HCEC 1CT (cell line): ENCODE measurements at places on chromosomes 13 and 19.

GRCh38 chr13:103431856-103432255, 365.6 kb upstream of the SLC10A2 start:
- no peak for DNase-seq

DNA sequence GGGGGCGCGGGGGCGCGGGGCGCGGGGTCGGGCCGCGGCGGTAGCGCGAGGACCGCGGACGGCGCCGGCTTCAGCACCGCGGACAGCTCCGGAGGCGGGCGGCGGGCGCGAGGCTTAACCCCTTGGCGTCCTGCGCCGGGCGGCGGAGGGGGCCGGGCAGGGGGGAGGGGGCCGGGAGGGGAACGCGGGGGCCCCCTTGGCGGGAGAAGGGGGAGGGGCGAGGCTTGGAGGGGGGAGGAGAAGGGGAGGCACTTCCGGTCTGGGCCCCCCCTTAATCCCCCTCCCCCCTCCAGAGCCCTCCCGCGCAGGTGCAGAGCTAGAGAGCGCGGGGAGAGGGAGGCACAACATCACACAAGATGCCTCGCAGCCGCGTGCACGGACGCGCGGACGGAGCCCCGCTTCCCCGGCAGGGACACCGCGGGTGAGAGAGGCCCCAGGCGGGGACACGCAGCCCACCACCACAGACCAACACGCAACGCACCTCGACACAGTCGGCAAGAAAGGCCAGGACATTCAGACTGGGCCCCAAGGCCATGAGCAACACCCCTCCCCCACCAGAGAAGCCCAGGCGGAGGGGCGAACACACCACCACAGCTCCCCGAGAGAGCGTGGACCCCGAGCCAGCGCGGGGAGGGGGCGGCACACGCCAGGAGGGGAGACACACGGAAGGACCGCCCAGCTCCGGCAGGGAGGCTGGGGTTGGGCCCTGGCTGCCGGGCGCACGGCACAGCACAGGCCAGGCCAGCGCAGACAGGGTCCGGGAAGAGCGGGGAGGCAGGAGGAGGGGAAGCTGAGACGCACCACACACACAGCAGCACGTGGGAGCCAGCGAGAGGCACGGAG, 24.1 kb downstream of the SHANK1 start:
- DNase-seq: no peak

- DNase-seq: no peak
These were observed 4.4 kb upstream of the MTMR6 start for GRCh38 chr13:25291691-25292090.

- no peak for DNase-seq
These were observed 37.6 kb upstream of the STARD13 start for GRCh38 chr13:33322965-33323668.

- peak; percentile 89 for DNase-seq
These were observed 158.2 kb downstream of the NALCN start for GRCh38 chr13:101258071-101258470.

GRCh38 chr13:21231426-21231940, 55.0 kb downstream of the MRPL57 start:
- no peak for DNase-seq

DNA sequence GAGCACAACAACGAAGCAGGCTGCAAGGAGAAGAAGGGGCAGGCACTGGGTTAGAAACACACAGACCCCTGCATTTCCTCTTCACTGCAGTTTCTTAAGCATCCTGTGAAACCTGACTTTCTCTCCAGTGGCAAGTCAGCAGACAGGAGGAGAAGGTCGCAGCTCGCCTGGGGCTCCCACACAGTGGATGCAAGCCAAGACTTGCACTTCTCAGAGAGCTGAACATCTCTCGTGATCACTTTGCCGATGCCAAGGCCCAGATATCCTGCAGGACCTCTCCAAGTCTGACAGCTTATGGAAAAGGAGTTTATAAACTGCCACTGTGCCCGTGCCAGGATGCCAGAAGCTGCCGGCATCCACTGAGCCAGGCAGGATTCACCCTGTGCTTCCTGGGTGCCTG, 18.4 kb downstream of the TMEM272 start:
- DNase-seq: no peak

- DNase-seq: no peak
These were observed 26.7 kb downstream of the FLT1 start for GRCh38 chr13:28468023-28468915.

DNA sequence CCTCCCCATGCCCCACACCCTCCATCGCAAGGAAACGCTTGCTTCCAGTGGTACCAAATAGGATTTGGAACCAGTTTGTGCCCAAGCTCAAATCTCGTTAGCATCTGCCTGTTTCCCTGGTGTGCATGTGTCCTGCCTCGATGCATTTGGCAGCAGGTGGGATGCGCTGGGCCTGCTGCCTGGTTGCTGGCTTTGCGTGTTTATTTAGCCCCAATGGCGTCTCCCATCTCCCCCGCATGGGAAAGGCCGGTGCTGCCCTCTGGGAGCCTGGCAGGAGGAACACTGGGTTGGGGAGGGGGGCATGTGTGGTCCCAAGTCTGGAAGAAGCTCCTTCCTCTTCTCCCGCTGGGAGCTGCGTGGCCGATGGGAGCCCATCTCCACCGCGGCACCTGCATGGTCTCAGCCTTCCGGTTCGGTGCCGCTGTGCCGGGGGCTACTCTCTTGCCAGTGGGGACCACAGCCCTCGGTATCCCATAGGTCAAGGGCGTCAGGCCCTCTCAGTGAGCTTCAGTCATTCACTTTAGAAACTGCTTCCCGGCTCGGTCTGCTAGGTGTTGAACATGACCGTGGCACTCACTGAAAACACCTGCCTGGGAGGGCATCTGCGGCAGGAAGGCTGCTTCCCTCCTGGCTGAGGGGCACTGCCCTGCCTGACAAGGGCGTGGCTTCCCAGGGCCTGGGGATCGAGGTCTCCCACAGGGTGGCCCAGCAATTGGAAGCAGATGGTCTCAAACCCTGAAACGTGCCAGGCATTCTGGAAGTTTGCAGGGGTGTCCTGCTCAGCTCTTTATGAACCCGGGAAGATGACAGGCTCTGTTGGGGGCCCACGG, 11.8 kb upstream of the F7 start:
- no peak for DNase-seq

GRCh38 chr19:38657633-38658222, 10.3 kb downstream of the ACTN4 start:
- peak; percentile 99 for DNase-seq

DNA sequence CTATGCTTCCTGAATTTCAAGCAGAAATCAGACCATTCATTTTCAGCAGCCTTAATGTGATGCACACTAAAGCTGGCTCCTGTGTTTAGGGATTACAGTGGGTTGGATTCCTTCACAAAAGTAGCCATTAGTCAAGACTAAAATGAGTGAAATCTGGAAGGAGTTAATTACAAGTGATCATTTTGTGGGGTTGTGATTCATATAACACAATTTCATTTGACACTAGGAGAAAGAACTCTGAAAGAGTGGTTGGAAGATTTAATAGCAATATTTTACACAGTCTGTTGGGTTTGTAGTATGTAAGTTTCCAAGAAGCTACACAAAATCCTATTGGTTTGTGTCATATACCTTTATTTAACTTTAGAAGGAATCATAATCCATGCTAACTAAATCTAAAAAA, 236.9 kb downstream of the DCT start:
- DNase-seq: no peak

DNA sequence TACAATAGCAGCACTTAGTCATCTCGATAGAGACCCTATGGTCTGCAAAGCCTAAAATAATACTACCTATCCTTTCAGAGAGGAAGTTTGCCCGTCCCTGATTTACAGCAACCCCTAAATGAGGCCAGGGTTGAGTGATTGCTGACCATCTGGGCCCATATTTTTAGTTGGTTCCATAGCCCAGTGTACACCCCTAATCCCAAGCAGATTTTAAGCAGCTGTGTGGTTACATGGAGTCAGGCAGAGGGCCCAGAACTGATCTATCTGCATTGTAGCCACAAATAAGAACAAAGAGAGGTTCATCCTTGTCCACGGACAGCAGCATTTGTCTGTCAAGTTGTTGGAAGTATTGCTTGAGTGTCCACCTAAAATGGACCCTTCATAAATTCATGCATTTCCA, 148.2 kb downstream of the DCT start:
- no peak for DNase-seq

DNA sequence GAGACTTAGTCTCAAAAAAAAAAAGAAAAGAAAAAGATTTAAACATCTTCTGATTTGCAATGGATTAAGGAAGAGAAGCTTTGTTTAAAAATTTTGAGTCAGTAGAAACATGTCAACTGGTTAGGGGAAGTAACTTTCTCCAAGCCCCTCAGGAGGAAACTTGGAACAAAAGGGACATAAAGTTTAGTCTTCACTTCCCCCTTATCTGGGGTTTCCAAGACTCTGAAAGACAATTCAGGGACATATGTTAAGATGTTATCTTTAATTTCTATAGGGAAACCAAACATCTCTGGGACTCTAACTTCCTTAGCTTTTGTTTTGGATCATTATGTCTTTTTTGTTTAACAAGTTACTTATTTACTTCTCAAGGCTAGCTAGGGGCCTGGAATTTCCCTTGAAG, 20.1 kb upstream of the MRI1 start:
- DNase-seq: no peak

DNA sequence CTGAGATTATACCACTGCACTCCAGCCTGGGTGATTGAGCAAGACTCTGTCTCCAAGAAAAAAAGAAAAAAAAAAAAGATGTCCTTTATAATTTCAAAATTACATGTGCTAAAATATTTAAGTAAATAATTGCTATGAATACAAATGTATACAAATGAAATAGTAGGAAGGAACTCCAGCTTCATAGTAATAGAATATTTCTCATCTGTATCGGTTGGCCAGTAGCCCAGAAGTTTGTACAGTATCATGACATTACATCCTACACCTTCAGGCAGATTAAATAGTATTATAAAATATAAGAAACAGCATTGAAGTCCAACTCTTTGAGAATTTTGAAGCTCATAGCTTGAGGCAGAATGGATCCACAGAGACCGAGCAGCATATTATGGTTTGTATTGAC, 36.5 kb upstream of the CLDN10 start:
- DNase-seq: no peak

DNA sequence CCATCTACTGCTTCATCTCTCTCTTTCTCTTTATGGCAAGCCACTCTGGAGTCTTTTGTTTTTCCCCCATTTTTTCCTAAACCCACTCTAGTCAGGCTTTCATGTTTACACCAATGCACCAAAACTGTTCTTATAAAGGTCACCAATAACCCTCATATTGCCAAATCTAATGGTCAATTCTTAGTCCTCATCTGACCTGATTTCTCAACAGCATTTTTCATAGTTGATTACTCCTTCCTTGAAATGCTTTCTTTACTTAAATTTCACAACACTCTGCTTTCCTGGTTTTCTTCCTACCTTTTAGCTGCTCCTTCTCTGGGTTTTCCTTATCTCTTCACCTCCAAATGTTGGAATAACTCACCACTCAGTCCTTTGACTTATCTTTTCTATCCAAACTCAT, 47.9 kb downstream of the MICU2 start:
- peak; percentile 3 for DNase-seq

- no peak for DNase-seq
These were observed 10.4 kb upstream of the SLC25A41 start for GRCh38 chr19:6443986-6444385.

DNA sequence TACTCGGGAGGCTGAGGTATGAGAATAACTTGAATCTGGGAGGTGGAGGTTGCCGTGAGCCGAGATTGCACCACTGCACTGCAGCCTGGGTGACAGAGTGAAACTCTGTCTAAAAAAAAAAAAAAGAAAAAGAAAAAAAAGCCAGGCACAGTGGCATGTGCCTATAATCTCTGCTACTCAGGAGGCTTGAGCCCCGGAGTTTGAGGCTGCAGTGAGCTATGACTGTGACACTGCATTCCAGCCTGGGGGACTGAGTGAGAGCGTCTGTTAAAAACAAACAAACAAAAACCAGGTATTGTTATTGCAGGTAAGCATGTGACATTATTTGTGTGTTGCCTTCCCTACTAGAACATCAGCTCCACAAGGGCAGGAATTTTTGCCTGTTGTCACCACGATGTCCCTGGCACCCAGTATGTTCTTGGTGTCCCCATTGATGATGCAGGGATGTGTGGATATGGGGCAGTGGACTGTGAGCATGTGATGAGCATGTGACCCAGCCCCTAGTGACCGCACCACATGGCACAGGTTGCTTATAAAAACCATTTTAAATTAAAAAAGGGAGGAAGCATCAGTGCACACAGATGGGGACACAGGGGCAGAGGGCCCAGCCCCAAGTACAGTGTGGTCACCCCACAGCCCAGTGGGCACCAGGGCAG, 1.6 kb upstream of the KANK2 start:
- DNase-seq: no peak

GRCh38 chr13:49610176-49610575, 18.1 kb upstream of the ARL11 start:
- DNase-seq: no peak

DNA sequence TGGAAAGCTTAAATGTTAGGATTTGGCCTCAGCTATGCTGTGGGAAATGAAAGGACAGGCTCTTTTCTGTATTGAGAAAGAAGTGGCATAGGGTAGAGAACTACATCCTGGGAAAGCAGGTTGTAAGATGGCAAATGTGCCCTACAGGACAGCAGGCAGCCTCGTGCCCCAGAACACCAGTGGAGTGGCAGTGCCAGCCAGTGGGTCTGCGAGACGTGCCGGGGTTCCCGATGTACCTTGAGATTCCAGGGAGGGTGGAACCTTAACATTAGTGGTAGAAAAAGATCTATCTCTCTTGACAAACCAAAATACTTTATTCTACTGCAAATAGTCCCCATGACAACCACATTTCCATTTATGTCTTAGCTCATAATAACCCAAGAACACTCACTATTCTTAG, 42.7 kb downstream of the DCLK1 start:
- DNase-seq: no peak

GRCh38 chr19:9935506-9936325, 599 bp downstream of the OLFM2 start:
- DNase-seq: no peak

DNA sequence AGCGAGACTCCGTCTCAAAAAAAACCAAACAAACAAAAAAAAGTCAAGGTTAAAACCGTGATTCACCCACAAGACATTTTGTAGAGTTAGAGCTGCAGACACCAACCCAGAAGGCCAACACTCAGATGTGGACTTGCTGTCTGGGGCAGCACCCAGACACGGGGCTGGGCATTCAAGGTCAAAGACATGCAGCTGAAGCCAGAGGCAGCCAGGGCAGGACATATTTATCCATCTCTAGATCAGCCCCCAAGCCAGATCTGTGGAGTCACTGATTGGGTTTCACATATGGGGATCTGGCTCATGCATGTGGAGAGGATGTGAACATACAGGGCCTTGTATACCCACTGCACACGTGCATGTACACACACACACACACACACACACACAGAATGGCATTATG, 3.6 kb downstream of the KLK15 start:
- DNase-seq: no peak

GRCh38 chr19:48506138-48506733, 5.4 kb downstream of the LMTK3 start:
- DNase-seq: peak; percentile 57

GRCh38 chr19:2424686-2425621, 2.4 kb downstream of the TIMM13 start:
- DNase-seq: peak; percentile 18

DNA sequence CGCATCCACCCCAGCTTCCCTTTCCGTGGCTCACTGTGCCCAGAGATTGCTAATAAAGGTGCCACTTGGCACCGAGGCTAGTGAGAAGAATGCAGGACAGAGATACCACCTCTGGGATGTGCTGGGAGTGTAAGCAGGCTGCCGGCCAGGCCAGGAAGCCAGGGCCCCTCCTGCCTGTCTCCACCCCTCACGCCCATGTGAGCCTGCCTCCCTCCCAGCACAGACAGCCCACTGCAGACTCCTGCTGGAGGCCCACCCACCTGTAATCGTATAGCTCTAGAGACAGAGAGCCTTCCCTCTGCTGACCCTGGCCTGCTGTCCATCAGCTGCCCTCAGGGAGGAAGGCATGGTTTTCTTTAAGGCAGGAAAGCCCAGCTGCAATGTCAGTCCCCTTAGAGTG, 13.9 kb downstream of the VSTM2B start:
- no peak for DNase-seq
